ENCODE measurements at places on chromosomes 16 and 17. TPM values are rescaled to one million over a fixed set of nuclear protein-coding genes. Genes with fewer than 3 reads are reported as not detected.

Gene OR1D5
- not detected for total RNA-seq

Gene MYH1
- not detected for total RNA-seq

Gene SNTB2
- total RNA-seq = 20.1 TPM

Gene SOX9
- total RNA-seq = not detected

Gene OR1F1
- total RNA-seq = not detected

Gene HLF
- 0.36 TPM for total RNA-seq

Gene NGFR
- not detected for total RNA-seq

Gene NOL3
- total RNA-seq = 4.9 TPM

Gene ADAD2
- not detected for total RNA-seq

Gene HOXB4
- 3.3 TPM for total RNA-seq

Gene GGT6
- not detected for total RNA-seq

Gene CYLD
- 146 TPM for total RNA-seq

Gene MYLK3
- 0.52 TPM for total RNA-seq

Gene FBXL19
- total RNA-seq = 30.1 TPM

Data from activated CD8-positive, alpha-beta memory T cell treated with anti-CD3 and anti-CD28 coated beads for 36 hours (primary cell).